Activated naive CD4-positive, alpha-beta T cell (primary cell): ENCODE measurements at places on chromosomes 11 and 22.
A peak's percentile ranks its signal among the peaks of the same experiment; 100 is the strongest.

DNA sequence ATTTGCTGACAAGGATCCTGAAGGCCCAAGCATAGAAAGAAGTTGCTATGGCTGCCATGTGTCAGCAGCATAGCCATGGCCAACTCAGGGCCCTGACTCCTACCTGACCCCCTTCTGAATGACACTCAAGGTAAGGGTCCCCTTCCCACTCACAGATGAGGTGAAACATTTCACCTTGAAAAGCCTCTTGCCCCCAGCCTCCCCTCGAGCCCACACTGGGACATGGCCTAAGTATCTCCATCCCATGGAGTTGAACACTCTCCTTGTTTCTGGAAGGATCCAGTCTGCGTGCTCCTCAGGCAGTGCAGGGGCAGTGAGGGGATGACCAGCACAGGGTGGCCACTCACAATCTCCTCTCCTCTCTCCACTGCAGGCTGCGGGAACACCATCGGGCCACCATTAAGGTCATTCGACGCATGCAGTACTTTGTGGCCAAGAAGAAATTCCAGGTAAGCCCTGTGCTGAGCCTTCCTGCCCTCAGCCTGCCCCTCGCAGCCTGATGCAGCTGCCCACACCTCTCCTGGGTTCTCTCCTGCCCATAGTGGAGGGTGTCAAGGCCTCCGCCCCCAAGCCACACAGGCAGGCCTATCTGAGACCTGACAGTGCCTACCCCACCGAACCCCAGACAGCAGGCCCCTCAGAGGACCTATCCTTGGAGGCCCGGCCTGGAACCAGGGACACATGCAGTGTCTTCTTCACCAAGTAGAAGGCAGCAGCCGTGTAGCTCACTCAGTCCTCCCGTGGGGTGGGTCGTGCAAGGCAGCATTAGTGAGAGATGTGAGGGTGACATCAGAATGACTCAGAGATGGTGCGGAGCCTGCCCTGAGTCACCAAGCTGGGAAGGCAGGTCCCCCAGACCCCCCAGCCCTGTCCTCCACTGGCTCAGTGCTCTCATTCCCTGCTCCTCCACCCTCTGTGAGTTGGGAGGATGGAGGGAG, 68.9 kb upstream of the KCNQ1OT1 start:
- no peak for DNase-seq

DNA sequence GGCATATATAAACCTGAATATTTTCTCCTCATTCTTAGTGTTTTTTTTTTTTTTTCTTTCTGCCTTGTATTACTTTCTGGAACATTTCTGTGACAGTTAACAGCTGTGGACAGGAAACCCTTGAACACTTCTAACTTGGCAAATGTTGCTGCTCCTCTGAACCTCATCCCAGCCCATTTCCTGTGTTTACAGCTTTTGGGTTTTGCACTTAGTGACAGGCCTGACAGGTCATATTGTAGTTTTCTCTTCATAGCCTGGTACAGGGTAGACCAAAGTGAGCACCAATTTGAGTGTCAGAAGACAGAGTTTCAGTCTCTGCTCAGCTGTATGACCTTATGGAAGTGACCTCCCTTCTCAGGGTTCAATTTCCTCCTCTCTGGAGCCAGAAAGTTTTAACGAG, 91.6 kb downstream of the STIM1 start:
- DNase-seq = peak; percentile 5

- no peak for DNase-seq
Measured at GRCh38 chr11:69351460-69351859, 57.5 kb downstream of the MYEOV start.

DNA sequence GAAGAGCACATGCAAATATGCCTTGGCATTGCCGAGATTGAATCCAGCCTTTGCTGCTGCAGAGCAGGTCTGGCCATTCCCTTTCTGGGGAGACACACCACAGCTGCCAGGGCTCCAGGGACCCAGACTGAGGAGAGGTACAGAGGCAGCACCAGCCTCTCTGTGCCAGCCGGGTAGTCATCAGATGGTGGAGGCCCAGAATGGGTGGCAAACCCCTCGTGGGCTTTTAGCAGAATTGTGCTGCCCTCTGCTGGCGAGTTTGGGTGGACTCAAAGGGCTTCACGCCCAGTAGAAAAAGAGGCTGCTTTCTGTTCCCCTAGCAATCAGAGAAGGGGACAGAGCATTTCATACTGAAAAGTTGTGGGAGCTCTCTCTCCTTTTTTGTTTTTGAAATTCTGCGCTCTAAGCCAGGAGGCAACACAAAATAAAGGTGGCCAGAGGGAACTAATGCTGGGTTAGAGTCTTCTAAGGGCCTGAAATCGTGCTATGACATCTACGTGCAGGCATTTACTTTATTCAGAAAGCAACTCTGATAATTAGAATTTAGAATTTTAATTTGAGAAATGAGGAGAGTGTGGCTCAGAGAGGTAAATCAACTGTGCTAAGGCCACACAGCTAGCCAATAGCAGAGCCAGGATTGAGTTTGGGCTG, 158.8 kb upstream of the NAV2 start:
- peak; percentile 43 for DNase-seq

DNA sequence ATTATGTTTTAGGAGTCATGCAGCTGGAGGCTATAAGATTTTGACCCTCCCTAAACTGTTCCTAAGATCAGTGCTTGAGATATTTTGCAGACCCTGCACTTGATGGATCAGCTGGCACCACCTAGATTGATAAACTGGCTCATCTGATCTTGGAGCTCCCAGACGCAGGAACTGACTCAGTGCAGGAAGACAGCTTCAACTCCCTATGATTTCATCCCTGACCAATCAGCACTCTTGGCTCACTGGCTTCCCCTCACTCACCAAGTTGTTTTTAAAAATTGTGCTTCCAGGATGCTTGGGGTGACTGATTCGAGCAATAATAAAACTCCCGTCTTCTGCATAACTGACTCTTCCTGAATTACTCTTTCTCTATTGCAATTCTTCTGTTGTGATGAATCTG, 637.5 kb upstream of the FAT3 start:
- no peak for DNase-seq

DNA sequence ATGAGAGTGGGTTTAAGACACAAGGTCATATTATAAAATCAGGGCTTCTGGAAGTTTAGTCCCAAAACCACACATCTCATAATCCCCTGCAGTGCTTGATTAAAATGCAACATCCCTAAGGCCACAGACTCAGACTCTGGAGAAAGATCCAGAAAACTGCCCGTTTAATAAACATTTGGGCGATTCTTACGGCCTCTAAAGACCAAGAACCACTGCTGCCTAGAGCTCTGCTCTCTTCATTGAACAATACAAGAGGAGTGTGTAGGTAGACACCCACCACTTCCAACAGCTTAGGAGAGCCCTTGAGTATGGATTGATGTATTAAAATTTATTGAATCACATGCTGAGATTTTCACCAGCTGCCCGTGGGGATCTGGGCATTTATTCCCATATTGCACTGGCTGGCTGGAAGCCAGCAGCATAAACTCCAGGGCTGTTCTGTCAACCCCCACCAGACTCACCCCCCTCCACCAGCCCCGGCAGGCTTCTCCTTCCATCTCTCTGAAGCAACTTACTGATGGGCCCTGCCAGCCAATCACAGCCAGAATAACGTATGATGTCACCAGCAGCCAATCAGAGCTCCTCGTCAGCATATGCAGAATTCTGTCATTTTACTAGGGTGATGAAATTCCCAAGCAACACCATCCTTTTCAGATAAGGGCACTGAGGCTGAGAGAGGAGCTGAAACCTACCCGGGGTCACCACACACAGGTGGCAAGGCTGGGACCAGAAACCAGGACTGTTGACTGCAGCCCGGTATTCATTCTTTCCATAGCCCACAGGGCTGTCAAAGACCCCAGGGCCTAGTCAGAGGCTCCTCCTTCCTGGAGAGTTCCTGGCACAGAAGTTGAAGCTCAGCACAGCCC, 749 bp upstream of the BEST1 start:
- DNase-seq = no peak

DNA sequence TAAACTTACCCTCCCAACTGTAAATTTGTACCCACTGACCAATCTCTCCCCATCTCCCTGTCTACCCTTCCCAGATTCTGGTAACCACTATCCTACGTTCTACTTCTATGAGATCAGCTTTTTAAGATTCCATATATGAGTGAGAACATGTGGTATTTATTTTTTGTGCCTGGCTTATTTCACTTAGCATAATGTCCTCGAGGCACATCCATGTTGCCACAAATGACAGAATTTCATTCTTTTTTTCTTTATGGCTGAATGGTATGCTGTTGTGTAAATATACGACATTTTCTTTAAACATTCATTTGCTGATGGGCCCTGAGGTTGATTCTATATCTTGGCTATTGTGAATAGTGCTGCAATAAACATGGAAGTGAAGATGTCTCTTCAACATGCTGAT, 74.7 kb upstream of the RRM1 start:
- DNase-seq = no peak

- DNase-seq = no peak
Measured at GRCh38 chr22:39634530-39635405, 64.2 kb downstream of the CACNA1I start.

- DNase-seq = peak; percentile 36
Measured at GRCh38 chr11:44094260-44094868, 1.1 kb upstream of the EXT2 start.

- DNase-seq = no peak
Measured at GRCh38 chr11:112652786-112653390, 308.3 kb upstream of the NCAM1 start.
